Fibroblast of skin of right quadriceps (primary cell): ENCODE measurements at places on chromosomes 5 and 9.

- no peak for DNase-seq
Measured at GRCh38 chr9:71678999-71679398, 89.3 kb downstream of the CEMIP2 start.

- DNase-seq = peak; percentile 78
Measured at GRCh38 chr9:116074658-116075057, 78.9 kb upstream of the PAPPA start.

DNA sequence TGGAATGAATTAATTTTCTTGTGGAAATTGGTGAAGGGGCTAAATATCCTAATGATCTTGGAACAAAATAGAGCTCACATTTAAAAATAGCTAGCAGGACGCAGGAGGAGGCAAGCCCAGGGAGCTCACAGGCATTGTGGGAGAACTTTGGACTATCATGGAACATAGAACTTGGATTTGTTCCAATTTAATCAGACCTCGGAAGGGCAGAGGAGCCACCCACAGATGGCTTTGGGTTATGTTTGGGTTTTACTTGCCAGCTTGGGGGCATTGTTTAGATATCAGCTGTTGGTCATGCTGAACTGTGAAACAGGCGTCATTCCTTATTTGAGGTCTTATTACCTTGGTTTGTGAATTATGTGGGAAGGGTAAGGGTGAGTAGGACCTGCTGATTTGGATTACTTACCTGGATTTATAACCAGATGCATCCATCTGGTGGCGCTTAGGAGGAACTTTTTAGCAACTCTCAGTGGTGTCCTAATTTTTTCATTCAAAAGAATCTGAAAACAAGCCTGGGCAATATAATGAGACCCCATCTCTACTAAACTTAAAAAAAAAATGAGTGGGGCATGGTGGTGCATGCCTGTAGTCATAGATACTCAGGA is 14.1 kb upstream of the PTGR1 start:
- no peak for DNase-seq

GRCh38 chr9:127828262-127829031 is 25.8 kb downstream of the FPGS start:
- no peak for DNase-seq

DNA sequence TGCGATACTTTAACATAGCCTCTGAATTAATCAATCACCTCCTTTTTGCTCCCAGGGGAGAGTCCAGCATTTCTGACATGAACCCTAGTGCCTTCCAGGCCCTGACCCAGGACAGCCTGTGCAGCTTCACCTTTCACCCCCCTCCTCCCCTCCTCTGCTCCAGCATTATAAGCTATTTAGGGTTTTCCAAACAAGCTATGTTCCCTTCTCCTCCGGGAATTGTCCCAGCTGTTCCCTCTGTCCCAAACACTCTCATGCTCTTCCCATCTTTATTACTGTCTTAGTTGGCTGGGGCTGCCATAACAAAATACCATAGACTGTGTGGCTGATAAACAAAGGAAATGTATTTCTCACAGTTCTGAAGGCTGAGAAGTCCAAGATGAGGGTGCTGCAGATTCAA is 161.5 kb downstream of the EBF1 start:
- DNase-seq = no peak
